ENCODE measurements at places on chromosomes 2 and 18. TPM values are rescaled to one million over a fixed set of nuclear protein-coding genes. Genes with fewer than 3 reads are reported as not detected.

GRCh38 chr2:132670496-132671150 lies 618 bp upstream of the LYPD1 start:
- DNase-seq = no peak

The UGT1A1 gene
- not detected for total RNA-seq

The IMPA2 gene
- 9.2 TPM for total RNA-seq

The NLRC4 gene
- total RNA-seq = 1.1 TPM

- no peak for DNase-seq
These were observed 19.4 kb upstream of the DUSP2 start for GRCh38 chr2:96164459-96165184.

DNA sequence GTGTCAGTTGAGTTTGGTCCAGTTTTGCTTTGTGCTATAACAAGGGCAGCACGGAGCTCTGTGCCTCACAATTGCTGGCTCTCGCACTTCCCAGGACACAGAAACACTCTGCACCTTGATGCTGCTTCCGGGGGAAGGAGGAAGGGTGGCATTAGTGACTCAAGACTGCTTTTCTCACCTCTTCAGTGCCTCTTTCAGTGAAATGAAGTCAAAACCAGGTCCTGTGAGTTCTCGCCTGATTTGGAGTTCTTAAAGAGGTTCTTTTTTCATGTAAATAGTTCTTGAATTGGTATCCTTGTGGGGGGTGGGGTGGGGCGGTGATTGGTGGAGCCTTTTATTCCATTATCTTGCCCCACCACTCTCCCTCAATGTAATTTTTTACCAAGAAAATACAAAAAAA lies 91.5 kb upstream of the MYT1L start:
- no peak for DNase-seq

DNA sequence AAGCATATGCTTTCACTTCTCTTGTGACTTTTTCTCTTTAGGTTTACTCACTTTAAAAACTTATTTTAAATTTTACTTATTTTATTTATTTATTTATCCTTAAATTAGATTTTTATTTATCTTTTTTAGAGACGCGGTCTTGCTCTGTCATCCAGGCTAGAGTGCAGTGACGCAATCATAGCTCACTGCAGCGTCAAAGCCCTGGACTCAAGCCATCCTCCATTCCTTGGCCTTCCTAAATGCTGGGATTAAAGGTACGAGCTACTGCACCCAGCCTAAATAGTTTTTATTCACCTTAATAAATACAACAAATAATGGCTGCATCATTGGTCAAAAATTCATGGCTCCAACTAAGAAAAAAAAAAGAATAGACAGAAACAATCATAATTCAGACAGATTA lies 415.7 kb upstream of the FIGN start:
- no peak for DNase-seq

The OTOS gene
- 9.7 TPM for total RNA-seq

DNA sequence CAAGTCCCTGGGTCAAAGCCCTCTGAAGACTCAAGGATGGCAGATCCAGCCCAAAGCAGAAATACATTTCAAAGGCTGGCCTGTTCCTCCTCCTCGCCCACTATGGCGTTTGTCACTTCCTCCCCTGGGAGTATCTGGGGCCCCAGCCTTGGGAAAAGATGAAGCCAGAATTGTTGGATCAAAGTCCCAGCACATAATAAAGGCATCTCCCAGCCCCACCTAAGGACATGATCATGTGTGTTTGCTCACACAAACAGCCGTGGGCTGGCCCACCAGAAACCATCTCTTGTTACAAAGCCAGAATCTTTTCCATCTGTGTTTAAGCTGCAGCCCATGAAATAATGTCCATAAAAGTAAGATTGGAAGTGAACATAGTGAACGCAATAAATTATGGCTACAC lies 50.1 kb upstream of the HAAO start:
- no peak for DNase-seq

The SPOPL gene
- 22.1 TPM for total RNA-seq

DNA sequence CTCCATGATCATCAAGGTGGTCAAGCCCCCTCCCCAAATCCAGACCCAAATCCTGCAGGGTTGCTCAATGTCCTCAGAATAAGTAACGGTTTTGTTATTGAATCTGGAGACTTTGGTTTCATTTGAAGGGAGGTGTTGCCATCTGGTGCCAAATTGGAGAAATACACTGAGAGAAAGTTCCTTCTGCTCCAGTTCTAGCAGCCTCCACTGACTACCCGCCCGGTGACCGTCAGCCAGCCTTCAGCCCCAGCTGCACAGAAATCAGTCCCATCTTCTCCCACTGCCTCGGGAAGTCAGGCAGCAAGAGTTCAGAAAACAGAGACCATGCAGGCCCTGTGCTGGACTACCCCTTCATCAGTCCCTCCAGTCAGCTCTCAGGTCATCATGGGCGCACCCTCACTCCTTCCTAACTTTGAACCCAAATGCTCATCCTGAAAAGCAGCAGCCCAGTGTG lies 38.7 kb downstream of the PKDCC start:
- peak; percentile 65 for DNase-seq

The UNC50 gene
- total RNA-seq = 43.0 TPM

GRCh38 chr2:6054161-6054671 lies 362.0 kb downstream of the SOX11 start:
- DNase-seq = no peak

- no peak for DNase-seq
These were observed 339.3 kb upstream of the TMEFF2 start for GRCh38 chr2:192534072-192534471.

The TUBA3E gene
- not detected for total RNA-seq

The TEKT4 gene
- not detected for total RNA-seq

GRCh38 chr2:11863103-11863502 lies 116.7 kb downstream of the LPIN1 start:
- DNase-seq = no peak

GRCh38 chr18:74582642-74583041 lies 15.0 kb upstream of the ZNF407 start:
- DNase-seq = no peak

DNA sequence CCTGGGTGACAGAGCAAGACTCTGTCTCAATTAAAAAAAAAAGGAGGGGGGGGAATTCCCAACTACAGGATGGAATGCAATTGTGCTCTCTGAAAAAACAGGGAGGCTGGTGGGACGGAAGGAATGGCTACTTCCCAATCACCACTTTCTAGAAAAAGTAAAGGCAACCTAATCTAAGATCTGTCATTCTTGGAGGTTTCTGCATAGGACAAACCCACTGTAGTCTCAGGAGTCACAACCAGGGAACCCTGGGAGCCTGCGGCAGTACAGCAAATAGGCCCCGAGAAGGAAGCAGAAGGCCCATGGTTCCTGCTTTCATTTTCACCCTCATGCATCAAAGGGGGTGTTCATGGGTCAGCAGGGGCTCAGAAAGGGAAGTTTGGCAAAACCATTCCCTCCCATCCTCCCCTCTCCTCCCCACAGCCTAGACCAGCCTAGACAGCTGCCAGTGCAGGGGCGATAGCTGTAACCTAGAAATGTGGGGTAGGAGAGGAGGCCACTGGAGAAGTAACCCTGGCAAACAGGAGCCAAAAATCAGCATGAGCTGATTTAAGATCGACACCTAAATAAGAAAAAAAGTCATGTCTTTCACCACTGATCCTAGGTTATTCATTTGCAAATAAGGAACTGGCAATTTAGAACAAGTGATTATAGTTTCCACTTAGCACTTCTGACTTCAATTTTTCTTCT lies 48.0 kb downstream of the TRABD2A start:
- peak; percentile 10 for DNase-seq

The EGR4 gene
- 8.6 TPM for total RNA-seq

DNA sequence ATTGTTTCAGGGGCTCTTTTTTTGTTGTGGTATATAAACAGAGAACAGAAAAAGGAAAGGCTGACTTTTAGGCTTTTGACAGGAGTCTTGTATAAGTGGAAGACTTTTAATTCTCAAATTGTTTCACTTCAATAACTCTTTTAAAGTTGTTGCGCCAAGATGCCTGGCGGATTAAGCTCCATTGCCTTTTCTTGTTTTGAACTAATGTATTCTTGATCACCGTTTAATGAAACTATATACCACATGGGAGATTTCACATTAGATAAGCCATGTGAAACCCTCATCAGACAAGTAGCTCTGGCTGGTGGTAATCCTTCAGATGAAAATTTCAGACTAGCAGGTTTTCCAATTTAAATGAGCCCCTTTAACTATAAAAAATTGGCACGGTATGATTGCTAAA lies 257.4 kb downstream of the CCDC178 start:
- no peak for DNase-seq

GRCh38 chr2:199922856-199923255 lies 11.8 kb downstream of the C2orf69 start:
- DNase-seq = no peak

The SERPINB13 gene
- not detected for total RNA-seq

The MOCOS gene
- 0.32 TPM for total RNA-seq

- no peak for DNase-seq
These were observed 16.3 kb downstream of the FOSL2 start for GRCh38 chr2:28408764-28409599.

- DNase-seq = peak; percentile 44
These were observed 4.2 kb downstream of the ECEL1 start for GRCh38 chr2:232483311-232483922.

GRCh38 chr2:203721781-203722300 lies 15.4 kb downstream of the CD28 start:
- DNase-seq = no peak

DNA sequence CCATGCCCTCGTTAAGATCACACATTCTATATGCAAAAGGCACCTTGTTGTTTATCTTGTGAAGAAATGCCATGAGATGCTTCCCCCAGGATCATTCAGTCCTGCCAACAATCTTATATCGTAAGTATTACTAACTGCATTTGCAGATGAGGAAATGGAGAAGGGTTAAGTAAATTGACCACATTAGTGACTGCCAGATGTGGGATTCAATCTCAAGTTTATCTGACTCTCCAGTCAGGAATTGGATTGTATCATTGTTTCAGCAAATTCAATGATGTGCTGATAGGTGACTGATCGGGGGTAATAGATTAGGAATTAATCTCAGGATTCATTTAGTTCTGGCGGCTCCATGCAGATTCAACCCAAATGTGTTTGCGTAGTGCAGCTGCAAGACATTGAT lies 106.2 kb downstream of the CNTNAP5 start:
- no peak for DNase-seq

The CREG2 gene
- total RNA-seq = 62.3 TPM

DNA sequence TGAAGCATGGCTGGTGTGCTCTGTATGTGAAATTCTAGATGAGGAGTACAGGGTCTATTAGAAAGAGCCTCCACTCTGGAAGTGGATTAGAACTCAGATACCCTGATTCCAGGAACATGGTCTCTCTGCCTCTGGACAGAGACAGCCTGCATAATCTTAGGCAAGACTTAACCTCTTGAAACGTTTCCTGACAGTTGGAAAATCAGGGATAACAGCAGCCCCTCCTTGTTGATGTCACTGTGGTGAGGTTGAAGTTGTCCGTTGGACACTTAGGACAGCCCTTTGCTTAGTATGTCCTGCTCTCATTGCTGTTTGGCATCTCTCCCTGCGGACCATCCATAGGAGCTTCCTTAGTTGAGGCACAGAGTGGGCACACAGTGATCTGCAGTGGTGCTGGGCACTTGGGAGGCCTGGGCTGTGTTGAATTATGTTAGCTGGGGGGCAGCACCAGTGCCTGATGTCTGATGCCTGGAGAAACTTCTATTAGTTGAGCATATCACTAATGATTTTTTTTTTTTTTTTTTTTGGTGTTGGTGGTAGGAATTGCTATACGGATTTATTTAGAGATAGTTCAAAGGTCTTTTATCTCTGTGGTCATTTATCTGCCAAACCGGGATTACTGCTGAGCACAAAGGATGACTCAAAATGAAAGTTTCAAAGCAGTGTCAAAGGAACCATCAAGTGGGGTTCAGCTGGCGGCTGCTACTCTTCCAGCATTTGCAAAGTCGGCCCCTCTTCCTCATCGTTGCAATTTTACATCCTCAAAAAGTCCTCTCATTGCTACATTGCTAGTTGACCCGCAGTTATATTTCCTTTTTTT lies 28.8 kb downstream of the SETBP1 start:
- no peak for DNase-seq

GRCh38 chr2:119255760-119256581 lies 32.3 kb downstream of the STEAP3 start:
- DNase-seq = no peak

GRCh38 chr2:122866095-122866494 lies 1110.6 kb downstream of the TSN start:
- DNase-seq = no peak

GRCh38 chr2:72081451-72081850 lies 66.2 kb downstream of the CYP26B1 start:
- DNase-seq = no peak

- no peak for DNase-seq
These were observed 73.5 kb downstream of the MYO1B start for GRCh38 chr2:191318729-191319078.

DNA sequence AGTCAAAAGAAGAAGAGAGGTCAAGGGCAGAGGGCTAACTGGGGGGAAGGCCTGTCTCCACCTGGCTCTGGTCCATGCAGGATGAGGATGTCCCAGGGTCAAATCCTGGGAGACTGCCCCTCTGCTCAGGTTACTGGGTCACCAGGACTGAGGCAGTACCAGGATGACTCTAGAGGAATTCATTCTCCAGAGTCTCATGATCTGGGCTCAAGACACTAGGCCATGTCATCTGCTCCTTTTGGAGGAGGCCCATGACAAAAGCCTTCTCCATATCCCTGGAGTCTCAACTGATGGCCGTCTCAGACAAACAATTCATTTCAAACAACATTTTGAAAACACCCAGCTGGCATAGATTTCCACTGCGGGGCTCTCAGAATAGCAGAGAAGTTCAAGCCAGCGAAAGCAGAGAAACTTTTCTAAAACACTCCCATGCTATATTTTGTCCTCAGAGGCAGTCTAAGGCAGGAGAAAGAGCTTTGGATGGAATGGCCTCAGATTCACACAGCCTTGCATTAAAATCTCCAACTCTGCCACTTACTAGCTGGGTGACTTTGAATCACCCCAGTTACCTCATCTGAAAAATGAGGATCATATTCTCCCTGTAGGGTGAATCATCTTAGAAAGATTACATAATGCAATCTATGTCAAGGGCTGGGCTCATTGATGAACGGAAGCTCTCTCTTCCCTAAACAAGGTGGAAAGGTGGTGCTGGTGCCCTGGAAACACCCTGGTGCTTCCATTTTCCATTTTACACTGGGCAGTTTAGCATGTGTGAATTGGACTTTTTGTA lies 48.8 kb upstream of the LCLAT1 start:
- no peak for DNase-seq

DNA sequence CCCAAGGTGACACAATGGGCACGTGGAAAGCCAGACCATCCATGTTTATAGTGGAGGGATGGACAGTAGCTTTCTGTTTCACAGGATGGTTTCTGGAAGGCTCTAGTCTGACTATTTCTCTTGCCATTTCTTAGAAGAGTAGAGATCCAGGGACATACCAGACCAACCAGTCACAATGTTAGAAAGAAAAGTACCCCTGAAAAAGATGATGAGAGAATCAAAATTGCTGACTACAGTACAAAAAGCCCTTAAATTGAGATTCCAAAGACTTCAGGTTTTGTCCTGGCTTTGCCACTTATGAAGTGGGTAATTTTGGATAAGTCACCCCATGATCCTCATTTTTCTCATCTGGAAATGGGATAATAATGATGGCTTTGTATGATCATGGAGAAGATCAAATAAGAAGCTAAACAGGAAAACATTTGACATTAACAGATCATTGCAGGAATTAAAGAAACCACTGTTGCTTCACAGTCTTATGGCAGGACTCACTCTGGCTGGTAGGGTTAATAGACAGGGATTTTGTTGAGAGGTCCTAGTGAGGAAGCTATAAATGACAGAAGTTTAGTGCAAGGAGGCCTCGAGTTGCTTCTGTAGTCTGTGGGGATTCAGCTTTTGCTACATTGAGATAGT lies 386.0 kb downstream of the IRS1 start:
- DNase-seq = no peak

The RNF125 gene
- total RNA-seq = 5.5 TPM
